Germinal center (tissue), 1 donor: ENCODE measurements at places on chromosomes 3 and 15.

- peak; percentile 19 for DNase-seq
Measured at GRCh38 chr3:66997560-66998112, 471 bp upstream of the KBTBD8 start.

DNA sequence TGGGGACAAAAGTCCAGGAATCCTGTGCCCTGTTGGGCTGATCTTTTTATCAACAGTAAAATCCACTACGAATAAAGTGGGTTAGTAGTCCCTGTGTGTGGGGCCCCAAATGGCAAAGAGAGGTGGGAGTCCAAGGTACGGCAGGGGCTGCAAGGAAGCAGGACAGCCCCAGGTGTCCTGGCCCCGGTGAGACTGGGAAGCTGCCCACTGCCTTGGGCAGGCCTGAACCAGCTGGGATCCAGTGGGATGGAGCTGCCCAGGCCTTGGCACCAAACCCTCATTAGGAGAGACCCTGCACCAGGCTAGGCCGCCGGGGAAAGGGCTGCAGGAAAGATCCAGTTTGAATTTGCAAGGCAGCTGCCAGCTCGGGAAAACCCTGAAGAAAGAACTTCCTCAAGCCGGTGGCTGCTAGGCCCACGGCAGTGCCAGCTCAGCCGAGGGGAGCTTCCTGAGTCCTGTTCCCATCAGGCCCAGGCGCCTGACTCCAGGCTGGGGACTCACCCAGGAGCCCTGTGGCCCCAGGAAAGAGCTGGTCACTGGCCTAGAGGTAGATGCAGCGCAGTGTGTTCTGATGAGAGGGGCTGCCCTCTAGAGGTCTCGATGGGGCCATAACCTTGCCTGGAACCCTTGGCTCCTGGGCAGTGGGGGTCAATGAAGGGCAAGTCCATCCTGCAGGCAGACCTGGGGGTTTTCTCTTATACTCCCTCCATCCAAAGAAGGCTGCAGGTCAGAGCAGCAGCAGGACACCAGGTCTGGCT lies 14.4 kb upstream of the GNAI2 start:
- no peak for DNase-seq

GRCh38 chr3:109643590-109643989 lies 306.2 kb upstream of the DPPA4 start:
- no peak for DNase-seq

DNA sequence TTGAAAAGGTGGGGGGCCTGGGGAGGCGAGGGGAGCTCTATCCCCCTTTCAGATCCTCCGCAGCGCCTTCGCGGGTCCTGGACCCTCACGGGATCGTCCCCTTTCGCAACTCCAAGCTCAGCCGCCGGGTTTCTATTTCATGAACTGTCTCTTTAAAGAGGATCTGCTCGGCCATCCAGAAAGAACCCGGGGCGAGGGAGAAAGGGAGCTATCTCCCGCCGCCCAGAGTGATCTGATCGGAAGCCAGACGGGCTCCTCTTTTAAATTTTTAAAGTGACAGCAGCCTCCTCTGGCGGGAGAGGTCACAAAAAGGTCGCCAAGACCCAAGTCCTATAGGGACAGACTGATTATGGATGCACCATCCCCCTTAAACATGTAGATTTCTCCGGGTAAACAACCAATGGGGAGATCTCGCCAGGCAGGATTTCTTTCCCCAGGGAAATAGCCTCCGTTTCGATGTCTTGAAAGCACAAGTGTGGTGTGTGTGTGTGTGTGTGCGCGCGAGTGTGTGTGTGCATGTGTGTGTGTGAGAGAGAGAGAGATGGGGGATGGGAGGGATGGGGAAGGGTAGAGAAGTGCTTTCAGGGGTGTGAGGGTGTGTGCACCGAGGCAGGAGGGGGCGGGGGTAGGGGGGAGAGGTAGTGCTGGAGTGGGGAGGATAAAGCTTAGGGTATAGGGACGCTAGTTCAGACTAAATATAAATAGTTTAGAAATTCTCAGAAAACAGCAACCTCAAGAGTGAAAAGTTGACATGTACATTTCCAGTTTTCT lies 516.1 kb downstream of the MECOM start:
- peak; percentile 9 for DNase-seq

DNA sequence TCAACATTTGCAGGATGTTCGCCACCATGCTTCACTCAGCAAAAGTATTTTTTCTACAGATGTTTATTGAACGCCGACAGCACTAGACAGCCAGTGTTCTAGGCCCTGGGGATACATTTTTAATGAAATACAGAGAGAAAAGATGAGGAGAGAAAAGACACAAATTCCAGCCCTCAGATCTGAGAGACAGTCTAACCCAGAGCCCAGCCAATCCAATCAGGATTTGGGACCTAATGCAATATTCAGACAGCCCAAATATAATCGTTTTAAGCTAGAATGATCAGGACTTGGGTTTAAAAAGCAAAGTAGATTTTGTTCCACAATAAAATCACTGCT lies 174.8 kb downstream of the SLCO3A1 start:
- DNase-seq, result no peak

- no peak for DNase-seq
Measured at GRCh38 chr3:18739099-18739433, 313.9 kb upstream of the SATB1 start.

DNA sequence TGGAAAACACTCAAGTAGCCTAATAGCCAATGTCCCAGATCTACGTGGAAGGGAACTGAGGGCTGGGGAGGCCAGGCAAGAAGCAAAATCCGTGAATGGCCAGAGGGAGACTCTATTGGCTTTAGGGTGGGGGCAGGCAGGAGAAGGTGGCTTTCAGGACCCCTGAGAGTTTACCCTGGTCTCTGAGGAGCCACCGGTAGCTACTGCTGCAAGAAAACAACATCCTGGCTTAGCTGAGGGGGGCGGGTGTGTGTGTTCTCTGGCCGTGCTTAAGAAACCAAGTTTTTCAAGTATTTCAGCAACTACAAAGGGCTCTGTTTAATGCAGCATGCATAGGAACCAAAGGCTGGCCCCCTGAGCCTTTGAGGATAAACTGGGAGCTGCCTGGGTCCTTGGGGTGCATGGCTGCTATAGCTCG lies 47.6 kb upstream of the TRPM1 start:
- no peak for DNase-seq

DNA sequence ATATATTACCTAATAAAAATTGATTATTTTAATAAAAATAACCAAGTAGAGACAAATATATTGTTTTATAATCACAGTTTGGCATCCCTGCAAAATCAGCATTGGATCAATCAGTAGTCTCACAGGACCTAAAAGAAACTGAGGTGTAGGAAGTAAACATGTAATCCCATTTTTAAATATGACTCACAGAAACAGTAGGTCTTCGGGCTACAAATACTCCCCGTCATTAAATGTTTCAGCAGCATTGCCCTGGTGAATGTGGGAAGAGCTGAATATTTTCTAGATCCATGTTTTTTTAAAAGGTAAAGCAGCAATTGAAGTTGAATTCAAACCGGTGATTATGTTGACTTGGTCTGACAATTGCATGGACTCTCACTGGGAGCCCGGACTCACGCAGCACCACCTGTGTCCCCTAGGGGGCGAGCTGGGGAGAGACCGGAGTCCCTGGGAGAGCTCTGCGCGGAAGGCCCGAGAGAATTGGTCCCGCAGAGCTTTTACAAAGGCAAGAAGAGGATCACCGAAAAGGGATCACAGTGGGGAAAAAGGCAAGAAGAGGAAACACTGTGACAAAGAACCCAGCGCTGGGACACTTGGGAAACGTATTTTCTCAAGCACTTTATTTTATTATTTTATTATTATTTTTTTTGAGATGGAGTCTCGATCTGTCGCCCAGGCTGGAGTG lies 17.2 kb upstream of the USP3 start:
- peak; percentile 82 for DNase-seq

DNA sequence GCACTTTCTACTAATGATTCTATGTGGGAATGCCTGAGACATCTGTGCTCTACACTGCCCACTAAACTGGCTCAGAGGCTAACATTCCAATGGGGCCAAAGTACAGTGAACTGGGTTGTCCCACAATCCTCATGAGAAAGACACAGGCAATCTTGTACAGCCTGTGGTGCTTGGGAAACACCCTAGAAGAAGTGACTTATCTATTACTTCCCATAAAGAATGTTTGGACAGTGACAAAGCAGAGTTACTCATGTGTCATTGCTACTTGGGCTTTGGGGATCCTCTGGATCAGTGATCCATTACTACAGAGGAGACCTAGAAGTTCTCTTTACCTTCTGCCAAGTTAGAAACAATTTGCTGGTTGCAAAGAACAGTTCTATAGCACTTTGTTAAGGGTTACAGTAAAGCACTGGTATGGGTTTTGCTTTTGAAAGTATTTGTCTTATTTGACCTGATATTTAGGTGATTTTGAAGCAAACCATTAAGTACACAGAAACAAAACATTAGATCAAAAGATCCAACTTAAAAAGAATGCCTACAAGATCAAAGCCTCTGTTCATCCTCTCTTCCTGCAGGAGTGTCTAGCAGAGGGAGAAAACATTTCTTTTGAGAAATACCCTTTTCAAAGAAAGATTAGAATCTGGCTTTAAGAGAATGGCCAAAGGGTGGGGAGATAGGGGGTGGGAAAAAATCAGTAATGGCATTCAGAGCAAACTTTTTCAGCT lies 75.8 kb downstream of the CTNNB1 start:
- no peak for DNase-seq

DNA sequence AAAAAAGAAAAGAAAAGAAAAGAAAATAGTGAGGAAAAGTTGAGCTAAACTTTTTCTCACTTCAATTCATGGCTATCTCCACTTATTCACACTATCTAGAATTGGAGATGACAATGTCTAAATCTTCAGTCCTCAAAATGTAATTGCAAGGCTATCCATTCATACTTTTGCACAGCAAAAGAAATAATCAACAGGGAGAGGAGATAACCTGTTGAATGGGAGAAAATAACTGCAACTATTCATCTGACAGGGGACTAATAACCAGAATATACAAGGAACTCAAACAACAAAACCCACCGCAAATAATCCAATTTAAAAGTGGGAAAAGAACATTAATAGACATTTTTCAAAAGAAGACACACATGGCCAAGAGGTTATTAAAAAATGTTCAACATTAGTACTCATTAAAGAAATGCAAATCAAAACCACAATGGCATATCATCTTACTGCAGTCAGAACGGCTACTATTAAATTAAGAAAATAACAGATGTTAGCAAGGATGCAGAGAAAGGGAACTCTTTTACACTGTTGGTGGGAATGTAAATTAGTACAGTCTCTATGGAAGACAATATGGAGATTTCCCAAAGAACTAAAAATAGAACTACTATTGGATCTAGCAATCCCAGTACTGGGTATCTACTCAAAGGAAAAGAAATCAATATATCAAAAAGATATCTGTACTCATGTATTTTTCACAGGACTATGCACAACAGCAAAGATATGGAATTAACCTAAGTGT lies 73.5 kb upstream of the PPIB start:
- DNase-seq, result no peak

DNA sequence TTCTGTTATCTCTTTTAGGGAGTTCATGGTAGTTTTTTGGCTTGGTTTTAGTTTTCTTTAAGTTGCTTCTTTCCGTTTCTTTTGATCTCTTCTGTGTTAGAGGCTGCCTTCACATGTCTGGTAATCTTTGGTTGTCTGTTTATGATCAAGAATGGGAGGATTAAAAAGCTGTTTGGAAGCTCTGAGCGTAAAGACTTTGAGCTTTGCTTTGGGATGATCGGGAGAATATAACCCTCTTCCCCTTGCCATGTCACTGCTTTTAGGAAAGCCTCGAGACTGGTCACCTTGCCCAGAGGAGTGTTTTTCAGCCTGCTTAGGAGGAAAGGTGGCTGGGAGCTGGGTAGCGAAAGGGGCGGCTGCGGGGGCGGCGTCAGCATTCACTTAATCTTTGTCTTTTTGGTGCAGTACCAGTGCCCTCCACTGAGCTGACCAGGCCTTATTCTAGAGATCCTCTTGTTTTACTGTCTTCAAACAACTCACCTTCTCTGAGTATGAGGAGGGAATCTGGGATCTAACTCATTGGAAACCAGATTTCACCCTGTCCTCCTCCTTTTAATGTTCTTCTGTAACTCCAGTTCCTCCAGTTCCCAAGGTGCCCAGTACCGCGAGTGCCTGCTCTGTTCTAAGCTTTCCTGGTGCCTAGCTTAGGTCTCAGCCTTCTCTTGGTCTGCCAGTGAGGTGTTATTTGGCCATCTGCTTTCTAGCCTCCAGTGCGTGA lies 15.5 kb downstream of the TATDN2 start:
- DNase-seq, result peak; percentile 48
